Activated CD4-positive, alpha-beta T cell treated with anti-CD3 and anti-CD28 coated beads, Interleukin-2, Interleukin-4, amounts not matched to agents 100 ng/mL and 50 ng/mL, durations not matched to agents 16 hours and 8 hours (primary cell): ENCODE measurements at places on chromosomes 5 and 9.

DNA sequence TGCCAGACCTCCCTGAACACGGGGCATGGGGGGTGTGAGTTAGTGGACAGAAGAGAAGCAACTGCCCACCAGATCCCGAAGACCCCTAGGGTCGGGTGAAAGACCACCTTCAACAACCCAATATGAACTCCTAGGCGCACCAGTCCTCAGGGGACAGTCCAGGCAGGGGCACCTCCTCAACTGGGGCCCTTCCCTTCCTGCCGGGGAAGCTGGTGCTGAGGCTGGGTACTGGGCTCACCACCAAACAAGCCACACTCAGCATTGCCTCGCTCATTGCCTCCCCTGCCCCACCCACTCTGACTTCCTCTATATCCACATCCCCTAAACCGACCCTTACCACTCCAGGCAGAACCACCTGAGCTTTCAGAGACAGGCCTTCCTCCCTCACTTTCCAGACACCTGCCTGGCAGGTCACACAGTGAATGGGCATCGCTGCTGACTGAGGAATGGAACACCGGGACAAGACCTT lies 42.5 kb downstream of the SEMA4D start:
- no peak for DNase-seq

GRCh38 chr5:136014049-136015002 lies 14.5 kb upstream of the TGFBI start:
- DNase-seq, result no peak

GRCh38 chr5:140590861-140591260 lies 26.2 kb downstream of the SLC35A4 start:
- no peak for DNase-seq

- DNase-seq, result peak; percentile 25
Observed at GRCh38 chr5:131224387-131225201, 39.3 kb upstream of the CDC42SE2 start.

DNA sequence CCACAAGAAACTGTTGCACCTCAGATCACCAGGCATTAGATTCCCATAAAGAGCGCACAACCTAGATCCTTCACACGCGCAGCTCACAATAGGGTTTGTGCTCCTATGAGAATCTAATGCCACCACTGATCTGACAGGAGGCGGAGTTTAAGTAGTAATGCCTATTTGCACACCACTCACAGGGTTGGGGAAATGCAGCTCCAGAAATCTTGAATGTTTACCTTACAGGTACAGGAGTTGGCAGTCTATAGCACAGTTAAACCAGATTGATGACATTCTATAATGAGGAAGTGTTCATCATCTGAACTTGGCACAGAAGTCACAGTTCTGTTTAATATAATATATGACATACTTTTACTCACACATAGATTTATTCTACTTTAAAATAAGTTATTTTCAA lies 732.2 kb upstream of the ZNF608 start:
- DNase-seq, result no peak

DNA sequence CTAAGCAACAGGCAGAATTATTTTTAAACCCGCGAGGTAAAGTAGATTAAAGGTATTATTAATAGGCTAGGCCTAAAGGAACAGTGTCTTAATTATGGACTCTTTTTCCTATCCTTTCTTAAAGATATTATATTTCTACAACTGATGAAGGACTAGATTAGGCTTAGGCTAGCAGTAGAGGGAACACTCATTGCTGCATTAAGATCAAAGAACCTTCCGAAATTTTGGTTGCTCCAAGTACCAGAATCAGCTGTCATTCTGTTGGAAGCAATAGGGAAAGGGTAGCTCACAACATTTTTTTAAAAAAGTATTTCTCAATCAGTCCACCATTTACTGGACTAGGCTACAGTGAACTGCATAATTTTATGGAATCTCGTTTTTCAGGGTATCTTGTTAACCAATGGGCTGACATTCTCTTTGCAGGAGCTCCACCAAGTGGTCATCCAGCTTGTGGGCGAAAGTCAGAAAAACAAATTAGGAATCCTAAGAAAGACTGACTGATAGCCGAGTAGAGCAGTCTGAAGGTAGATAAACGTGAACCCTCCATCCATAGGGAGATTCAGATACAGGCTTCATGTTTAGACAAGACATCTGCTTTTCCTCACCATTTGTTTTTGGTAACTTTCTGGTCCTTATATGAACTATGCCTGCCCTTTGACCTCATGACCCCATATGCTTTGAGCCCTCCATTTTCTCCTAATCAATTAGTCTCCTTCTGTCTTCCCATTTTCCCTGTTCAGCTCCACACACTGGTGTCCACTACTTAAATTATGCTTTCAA lies 103.6 kb upstream of the CHD1 start:
- peak; percentile 49 for DNase-seq

DNA sequence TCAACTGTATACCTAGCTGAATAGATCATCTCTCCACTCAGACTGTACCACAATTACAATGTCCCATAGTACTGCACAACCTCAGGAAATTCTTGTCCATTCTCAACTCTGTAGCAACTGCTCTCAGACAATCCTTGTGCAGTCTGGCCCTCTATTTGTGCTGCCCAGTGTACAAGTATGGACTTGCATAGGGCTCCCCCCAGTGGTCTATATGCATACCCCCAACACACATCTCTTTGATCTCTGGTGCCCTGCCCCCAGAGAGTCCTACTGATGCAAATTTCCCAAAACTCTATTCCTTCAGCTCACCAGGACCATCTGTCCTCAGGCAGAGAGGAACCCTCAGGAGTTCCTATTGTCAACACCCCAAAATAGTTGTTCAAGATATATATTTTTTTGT lies 205.3 kb downstream of the SLCO4C1 start:
- DNase-seq, result peak; percentile 0

DNA sequence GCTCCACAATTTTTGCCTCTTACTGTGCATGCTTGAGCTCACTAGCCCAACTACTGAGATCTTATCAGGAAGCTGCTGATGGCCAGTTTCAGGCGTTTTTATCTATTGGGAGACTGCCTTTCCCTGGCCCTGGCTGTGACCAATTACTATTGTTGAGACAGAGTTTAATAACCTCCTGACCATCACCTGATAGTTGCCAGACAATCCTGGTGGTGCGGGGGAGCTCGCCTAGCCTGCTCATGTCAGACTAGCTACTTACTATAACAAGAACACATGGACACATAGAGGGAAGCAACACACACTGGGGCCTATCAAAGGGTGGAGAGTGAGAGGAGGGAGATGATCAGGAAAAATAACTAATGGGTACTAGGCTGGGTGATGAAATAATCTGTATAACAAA lies 13.0 kb upstream of the OXCT1 start:
- DNase-seq, result no peak

DNA sequence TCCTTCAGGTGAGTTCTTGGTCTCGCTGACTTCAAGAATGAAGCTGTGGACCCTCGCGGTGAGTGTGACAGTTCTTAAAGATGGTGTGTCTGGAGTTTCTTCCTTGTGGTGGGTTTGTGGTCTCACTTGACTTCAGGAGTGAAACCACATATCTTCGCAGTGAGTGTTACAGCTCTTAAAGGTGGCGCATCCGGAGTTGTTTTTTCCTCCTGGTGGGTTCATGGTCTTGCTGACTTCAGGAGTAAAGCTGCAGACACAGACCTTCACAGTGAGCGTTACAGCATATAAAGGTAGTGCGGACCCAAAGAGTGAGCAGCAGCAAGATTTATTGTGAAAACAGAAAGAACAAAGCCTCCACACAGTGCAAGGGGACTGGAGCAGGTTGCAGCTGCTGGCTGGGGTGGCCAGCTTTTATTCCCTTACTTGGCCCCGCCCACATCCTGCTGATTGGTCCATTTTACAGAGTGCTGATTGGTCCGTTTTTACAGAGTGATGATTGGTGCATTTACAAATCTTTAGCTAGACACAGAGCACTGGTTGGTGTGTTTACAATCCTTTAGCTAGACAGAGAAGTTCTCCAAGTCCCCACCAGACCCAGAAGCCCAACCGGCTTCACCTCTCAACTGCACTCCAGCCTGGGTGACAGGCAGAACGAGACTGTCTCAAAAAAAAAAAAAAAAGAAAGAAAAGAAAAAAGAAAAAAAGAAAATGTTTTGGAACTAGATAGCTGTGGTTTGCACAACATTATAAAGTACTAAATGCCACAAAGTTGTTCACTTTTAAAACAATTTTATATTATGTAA lies 9.1 kb upstream of the ERMP1 start:
- peak; percentile 72 for DNase-seq

DNA sequence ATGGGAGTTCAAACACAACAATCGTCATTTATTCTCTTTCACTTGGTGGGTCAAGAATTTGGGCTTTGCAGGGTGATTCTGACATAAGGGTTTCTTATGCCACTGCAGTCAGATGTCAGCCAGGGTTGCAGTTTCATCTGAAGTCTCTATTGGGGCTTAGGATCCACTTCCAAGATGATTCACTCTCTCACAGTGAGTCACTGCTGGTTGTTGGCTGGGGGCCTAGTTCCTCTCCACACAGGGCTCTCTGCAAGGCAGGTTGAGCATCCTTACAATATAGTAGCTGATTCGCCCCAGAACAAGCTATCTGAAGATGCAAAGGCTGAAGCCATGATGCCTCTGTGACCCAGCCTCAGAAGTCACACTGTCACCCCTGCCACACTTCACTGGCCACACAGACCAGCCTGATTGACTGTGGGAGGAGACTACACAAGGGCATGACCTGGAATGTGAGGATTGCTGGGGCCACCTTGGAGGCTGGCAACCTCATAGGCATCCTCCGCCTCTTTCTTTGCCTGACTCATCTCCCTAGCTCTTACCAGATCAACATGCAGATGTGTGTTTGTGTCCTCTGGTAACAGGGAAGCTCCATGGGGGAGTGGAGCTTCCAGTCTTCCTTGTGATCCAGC lies 4.5 kb upstream of the CARD19 start:
- peak; percentile 88 for DNase-seq

DNA sequence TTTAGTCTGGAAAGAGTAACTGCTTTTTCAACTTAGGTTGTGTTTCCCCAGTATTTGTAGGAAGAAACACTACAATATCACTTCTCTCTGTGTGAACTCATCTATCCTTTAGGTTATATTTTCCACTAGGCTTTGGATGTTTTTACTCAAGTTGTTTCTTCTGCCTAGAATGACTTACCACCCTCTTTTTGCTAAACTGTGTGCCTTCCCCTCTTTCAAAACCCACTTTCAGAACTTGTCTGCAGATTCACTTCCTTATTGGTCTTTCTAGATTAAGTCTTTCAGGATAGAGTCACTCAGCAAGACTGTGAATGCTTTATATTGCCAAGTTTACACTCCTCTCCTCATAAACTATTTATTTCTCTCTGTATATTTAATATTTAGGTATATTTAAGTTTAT lies 14.2 kb upstream of the CAST start:
- DNase-seq, result no peak

GRCh38 chr9:121844562-121844961 lies 193.1 kb downstream of the DAB2IP start:
- DNase-seq, result no peak

DNA sequence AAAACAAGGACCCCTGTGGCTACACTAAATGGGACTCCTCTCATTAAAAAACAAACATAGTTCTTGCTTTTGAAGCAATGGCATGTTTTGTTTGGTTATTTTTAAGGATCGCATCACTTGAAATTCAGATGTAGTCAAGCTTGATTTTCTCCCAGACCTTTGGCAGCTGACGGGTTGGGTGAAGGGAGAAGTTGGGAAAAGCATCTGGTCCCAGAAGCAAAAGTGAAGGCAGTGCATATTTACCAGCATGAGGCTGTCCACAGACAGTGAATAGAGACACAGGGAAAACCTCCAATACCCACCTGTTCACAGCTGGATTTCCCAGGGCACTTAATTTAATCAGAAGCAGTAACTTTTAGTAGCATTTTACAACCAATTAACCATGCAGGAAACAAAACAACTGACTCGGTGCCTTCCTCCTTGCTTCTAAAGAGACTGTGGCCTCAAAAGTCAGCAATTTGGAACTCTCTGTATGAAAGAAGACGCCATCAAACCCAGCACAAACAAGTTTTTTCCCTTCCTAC lies 245.4 kb downstream of the EBF1 start:
- no peak for DNase-seq

DNA sequence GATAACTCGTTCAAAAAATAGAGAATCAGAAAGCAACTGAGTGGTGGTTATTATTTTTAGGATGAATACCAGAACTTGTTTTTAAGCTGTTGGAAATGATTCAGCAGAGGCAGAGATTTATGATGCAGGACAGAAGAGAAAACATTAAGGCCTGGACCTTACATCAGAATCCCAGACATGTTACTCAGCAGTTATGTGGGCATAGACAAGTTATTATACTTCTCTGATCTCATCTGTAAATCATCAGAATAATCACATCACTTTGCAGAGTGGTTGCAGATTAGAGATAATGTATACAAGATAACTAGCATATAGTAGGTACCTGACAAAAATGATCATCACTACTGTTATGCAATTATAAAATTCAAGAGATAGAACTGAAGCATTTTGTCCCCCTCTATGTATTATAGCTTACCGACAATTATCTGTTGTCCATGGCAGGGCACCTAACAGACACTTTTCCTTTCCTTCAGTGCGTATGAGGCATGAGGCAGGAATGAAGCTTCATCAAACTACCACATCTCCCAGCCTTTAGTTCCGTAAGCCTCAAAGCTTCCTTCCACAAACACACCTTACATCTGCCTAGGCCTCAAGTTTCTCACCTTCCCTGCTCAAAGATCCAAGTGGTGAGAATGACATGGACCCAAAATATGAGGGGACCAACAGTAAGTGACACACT lies 165.9 kb downstream of the DENND1A start:
- DNase-seq, result no peak

- no peak for DNase-seq
Observed at GRCh38 chr5:104540448-104540847, 977.9 kb upstream of the NUDT12 start.

GRCh38 chr9:3028535-3028934 lies 184.6 kb upstream of the PUM3 start:
- DNase-seq, result no peak

DNA sequence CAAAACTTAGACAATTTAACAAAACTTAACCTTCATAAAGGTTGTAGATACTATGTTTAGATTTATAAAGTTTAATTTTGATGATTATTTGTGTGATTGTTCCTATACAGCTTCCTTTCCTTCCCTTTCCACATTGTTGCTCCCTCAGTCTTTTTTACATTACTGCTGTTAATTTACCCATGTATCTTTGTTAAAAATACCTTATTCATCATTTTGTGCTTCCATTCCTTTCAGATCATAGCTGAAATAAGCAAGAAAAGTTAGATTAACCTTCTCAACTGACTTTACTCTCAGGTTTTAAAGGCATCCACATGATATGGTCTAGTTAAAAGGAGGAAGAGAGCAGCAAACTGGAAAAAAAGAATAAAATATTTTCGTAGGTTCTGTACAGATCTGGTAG lies 2.0 kb downstream of the SMAD5 start:
- DNase-seq, result no peak

DNA sequence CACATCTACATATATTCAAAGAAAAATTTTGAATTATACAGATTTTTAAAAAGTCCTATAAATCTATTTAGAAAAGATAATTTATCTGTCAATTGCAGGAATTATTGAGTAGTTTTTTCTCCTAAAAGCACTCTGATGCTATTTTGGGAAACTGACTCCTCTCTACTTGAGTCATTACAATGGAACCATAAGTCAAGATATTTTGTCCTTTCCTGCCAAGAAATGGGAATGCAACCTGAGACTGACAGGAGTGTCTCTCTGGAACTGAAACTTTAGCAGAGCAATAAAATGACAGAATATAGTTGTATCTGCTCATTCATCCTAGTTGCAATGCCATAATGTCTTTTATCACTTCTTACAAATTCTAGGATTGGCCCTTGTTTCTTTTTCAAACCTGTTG lies 48.6 kb downstream of the CARTPT start:
- no peak for DNase-seq
